ENCODE measurements at places on chromosomes 1 and 21.

DNA sequence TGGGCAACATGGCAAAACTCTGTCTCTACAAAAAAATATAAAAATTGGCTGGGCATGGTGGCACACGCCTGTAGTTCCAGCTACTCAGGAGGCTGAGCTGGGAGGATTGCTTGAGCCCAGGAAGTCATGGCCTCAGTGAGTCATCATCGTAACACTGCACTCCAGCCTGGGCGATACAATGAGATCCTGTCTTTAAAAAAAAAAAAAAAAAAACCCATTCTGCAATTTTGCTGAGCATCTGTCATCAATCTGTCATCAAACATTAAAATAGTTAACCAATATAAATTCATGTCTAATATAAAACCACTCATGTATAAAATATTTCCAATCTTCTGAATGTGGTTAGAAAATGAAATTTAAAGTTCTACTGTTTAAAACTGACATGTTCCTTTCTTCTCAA lies 56.9 kb downstream of the LPAR3 start:
- no peak for DNase-seq

DNA sequence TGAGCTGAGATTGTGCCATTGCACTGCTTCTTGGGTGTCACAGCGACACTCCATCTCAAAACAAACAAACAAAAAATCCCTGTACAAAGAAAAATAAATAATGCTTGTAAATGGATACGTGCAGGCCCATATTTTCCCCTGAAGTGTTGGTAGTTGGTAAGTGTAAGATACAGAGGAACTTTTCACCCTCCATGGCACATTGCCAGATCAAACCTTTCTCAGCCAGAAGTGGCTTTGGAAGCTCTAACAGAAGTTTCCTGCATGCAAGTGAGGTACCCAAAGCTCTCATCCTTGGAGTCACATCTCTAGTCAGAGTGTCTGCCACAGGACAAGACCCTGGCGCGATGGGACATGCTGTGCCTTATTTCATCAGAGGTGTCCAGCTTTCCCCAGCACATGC lies 7.3 kb downstream of the NDUFV3 start:
- DNase-seq = no peak

DNA sequence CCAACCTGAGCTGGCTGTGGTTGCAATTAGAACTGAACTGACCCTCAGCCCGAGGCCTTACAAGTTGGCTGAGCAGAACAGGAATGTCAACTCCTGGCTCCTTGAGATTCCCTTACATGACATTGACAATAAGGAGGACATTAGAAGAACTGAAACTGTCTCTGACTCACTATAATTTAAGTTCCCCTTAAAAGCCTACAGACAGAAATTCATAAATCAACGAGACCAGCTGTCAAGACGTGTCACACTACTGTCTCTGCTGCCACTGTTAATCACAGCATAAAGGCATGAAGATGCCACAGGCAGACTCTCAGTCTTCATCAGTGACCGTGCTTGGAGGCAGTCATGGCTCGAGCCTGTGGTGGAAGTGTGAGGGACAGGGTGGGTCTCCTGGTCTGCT lies 168.8 kb downstream of the GABPA start:
- no peak for DNase-seq

GRCh38 chr21:33937931-33938339 lies 22.3 kb upstream of the ATP5PO start:
- no peak for DNase-seq

- no peak for DNase-seq
Observed at GRCh38 chr1:20090641-20091040, 20.6 kb downstream of the PLA2G5 start.

DNA sequence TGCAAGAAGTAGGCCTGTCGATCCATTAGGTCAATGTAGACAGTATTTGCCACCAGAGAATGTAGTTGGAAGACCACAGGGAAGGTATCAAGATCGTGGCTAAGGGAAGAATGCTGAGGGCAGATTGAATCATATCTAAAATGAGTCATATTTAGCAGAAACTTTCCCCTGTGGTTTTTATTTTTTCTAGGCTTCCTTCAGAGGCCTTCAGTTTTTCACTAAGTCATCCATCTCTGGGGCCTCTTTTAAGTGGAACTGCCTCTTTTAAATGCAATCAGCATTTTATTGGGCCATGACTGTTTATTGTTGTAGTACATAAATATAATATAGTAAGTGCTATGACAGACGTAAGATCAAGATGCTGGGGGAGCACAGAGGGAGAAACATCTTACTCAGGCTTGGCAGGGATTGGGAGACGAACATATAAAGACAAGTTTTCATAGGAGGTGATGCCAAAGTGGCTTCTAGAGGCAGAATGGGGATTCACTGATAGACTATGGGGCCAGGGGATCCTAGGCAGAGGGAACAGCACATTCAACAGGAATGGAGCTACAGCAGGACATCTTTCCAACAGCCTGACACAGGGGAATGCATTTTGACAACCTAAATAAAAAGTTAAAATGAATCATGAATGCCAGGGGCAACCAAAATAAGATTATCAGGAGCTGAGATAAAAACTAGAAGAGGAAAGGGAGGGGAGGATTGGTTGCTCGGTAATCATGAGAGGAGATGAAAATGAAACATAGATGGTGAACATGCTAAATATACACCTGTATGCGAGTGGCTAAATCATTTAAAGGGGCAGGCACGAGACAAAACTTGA lies 20.1 kb downstream of the UBE2U start:
- no peak for DNase-seq

GRCh38 chr1:247548092-247548491 lies 842 bp upstream of the GCSAML start:
- DNase-seq = no peak

GRCh38 chr1:241722947-241723346 lies 70.9 kb downstream of the WDR64 start:
- no peak for DNase-seq

DNA sequence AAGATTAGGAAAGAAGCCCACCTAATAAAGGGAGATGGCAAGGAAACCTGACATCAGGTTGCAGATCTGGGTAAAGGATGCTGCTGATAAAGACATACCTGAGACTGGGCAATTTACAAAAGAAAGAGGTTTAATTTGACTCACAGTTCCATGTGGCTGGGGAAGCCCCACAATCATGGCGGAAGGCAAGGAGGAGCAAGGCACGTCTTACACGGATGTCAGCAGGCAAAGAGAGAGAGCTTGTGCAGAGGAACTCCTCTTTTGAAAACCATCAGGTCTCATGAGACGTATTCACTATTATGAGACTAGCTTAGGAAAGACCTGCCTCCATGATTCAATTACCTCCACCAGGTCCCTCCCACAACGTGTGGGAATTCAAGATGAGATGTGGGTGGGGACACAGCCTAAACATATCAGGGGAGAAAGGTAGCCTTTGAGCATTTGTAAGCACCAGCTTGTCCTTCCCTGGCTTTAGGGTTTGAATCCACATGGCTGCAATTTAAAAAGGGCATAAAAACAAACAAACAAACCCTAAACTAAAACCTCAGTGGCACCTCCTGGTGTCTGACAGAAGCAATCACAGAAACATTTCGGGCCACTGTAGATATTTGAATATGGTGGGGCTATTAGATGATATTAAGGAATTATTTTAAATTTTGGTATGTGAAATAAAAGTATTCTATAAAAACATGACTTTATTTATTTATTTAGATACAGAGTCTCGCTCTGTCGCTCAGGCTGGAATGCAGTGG lies 33.1 kb downstream of the SLC2A7 start:
- DNase-seq = no peak

DNA sequence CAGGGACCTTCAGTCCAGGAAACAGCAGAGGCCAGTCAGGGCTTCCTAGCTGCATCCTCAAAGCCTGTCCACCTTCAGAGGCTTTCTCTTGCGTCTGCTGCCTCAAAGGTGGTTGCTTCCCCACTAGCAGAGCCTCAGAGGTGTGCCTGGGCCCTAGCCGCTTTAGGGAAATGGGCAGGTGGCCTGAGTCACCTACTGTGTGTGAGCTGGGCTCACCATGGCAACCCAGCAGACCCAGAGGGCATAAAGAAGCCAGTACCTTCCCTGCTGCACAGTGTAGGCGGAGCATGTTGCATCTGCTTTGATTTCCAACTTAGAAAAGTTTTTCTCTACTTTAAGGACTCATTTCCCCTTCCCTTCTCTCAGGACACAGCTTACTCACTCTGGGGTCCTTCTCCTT lies 12.5 kb downstream of the SLC9A1 start:
- DNase-seq = no peak

DNA sequence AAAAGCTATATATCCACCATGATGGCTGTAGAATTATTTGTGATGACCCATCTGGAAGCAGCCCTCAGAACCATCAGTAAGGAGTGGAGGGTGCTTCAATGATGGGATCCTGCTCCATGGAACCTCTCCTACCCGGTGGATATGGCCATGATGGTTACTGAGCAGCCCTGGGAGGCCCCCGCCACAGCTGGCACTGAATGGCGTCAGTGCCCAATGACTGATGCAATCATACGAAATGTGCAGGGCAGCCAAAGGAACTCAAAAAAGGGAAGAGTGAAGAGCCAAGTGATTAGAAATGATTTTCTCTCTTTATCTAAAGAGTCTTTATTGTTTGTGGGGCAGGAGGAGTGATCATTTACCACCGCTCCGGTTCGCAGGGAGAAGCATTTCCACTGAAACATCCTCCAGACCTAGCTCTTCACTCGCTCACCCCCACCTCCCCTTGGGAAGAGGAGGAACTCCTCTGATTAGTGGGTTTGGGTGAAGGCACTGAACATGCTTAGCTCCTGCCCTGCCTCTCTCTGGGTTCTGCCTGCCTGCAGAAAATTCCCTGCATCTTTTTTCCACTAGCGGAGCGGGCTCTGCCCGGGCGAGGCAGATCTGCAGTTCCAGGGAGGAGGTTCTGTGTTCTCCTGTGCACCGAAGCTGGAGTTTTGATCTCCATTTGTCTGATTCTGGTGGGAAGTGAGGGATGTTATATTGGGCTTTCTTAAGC lies 260.3 kb downstream of the GRIK3 start:
- no peak for DNase-seq

DNA sequence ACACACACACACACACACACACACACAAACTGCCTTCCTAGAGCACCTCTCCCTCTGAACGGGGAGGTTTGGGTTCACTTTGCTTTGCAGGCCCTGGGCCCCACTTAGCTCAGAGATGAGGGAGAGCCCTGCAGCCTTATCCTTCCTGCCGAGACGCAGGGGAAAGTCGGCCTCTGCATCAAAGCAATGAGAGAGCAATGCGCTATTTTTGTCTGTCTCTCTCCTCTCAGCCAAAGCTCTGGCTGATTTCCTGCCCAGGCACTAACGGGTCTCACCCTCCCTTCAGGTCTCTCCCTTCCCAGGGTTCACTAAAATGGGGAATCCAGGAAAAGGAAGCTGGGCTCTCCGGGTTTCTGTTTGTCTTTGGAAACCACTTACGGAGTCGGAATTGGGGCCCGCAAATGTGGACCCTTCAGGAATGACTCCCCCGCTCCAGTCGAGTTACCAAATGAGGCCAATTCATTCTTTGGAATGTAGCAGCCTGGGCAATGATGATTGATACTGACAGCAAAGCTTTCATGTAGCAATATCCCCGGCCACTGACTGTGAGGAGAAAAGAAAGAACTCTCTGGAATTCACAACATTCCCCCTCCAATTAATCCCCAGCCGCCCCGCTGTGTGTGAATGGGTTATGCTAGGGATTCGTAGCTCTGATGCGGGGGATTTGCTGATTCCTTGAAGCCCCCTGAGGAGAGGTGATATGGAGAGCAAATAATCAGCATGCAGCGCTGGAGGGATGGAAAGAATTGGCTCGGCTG lies 61.5 kb upstream of the WLS start:
- DNase-seq = no peak

DNA sequence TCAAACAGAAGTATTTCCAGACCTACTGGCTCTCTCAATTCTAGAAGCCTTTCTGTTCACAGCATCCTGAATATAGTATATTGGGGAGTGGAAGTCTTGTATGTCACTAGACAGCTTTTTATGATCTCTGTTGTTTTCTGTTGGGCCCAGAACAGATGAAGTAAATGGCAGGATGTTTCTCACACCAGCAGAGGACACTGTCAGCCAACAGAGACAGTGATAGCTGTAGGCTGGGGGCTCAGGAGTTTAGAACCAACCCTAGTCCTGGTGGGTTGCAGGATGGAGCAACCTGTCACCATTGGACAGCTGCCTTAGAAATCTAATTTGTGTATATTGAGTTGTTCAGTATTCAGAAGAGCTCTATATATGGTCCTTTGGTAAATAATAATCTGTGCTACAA lies 16.9 kb downstream of the AGO1 start:
- no peak for DNase-seq

DNA sequence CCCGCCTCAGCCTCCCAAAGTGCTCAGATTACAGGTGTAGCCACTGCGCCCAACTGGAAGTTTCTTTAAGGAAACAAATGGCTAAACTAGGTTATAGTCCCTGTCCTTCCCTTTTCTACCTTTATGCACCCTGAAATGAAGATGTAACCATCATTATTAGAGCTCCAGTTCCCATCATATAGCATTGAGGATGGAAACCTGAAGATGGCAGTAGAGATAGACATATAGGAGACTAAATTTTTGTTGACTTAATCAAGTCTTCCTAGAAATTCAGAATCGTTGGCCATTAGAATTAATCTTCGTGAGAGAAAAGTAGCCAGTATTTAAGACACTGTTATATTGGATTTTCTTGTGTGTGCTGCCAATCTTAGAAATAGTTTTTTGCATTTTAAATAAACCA lies 1016.3 kb upstream of the NCAM2 start:
- no peak for DNase-seq

GRCh38 chr21:27713154-27714109 lies 746.5 kb upstream of the ADAMTS5 start:
- no peak for DNase-seq

- DNase-seq = no peak
Observed at GRCh38 chr1:188877668-188878067, 1600.0 kb downstream of the BRINP3 start.

DNA sequence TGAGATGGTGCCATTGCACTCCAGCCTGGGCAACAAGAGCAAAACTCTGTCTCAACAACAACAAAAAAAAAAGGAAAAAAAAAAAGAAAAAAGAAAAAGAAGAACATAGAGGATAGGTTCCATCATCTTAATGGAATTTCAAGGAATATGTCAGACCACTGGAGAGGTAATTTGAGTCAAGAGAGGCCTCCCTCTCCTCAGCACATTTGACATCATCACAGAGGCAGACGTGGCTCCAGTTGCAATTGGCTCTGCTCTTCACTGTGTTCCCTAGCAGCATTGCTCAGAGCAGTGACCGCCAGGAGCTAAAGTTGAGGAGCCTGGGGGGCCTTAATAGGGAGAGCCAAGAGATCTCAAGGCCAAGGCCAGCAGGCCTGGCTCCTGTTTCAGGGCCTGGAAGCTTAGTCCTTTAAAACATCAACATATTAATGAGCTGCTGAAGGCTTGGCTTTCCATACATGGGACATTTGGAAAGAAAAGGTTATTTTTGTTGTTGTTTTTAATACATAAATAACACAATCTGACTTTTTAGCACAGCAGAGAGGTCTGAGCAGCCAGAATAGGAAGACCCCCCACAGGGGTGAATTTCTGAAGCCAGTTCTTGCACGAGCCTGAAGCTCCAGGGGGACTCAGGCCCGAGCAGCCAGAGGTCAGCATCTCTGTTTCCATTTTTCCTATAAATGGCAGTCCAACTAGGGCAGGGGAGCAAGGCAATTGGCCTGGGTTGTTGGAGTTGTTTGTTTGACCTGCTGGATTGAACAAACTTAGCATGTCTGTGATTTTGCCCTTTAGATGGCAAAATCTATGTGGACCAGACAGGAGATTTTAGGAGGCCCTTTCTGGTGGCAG lies 118.3 kb upstream of the FGGY start:
- DNase-seq = no peak
